ENCODE measurements at places on chromosomes 13 and 19. TPM values are rescaled to one million over a fixed set of nuclear protein-coding genes. Genes with fewer than 3 reads are reported as not detected.

IZUMO4 gene
- 2.8 TPM for total RNA-seq

GFY gene
- not detected for total RNA-seq

- DNase-seq = no peak
These were observed 24.4 kb upstream of the TNFSF11 start for GRCh38 chr13:42549552-42549936.

DNA sequence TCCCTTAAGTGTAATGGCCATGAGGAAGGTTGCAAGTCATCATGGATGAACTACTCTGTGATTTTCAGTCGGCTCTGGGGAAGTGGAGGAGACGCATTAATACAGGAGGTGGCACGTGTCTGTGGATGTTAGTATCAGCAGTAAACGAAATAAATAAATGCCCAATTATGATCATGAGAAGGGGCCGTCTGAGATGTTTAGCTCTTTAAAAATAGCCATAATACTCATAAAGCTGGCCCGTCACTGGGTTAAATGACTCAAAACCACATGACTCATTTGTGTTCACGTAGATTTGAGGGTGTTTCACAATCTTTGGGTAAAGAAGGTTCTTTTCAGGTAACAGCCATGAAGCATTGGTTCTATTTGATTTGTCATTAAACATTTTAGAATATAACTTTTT lies 620.6 kb downstream of the GPC6 start:
- DNase-seq = no peak

- no peak for DNase-seq
These were observed 185.8 kb downstream of the DCLK1 start for GRCh38 chr13:35945368-35945767.

- no peak for DNase-seq
These were observed 9.2 kb upstream of the ARRDC2 start for GRCh38 chr19:17998827-17999150.

DNA sequence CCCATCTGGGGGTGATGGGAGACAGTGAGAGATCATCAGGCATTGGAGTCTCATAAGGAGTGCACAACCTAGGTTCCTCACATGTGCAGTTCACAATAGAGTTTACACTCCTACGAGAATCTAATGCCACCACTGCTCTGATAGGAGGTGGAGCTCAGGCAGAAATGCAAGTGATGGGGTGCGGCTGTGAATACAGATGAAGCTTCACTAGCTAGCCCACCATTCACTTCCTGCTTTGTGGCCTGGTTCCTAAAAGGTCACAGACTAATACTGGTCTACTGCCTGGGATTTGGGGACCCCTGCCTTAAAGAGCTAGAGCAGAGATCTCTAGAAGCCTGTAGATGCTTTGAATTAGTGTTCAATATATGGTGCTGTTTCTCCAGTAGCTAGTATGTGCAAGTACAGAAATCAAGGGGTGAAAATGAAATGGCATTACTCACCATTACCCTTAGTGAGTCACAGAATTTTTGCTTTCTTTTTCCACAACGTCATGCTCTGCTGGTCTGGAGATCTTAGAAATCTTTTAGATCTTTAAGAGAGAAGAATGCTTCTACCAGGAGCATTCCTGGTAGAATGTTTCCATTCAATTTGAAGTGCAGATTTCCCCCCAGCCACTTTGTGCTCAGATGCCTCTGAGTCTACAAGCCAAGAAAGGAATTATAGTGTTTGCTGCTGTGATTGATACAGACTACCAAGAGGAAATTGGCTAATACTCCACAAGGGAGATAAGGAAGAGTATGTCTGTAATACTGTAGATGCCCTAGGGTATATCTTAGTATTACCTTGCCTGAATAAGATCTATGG lies 2301.2 kb downstream of the PCDH9 start:
- DNase-seq = no peak
